ENCODE measurements at places on chromosomes 11 and 22.

DNA sequence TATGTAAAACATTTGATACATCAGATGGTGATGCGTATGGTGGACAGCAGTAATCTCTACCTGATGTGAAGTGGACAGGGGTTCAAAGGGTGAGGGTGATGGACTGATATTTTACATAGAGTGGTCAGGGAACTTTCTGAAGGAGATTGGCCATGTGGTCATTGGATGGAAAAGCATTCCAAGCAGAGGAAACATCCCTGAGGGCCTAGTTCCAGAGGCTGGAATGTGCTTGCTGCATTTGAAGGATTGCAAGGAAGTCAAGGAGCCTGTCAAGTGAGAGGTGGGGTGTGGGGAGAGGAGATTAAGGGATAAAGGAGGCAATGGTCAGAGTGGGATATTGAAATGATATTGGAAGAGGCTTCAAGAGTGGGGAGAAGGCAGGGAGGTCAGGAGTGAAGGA lies 151.9 kb upstream of the NTM start:
- no peak for DNase-seq

- no peak for DNase-seq
Observed at GRCh38 chr11:64534391-64534801, 56.6 kb upstream of the SLC22A12 start.

GRCh38 chr11:16293204-16293681 lies 63.1 kb downstream of the SOX6 start:
- no peak for DNase-seq

GRCh38 chr22:33438273-33438672 lies 380.1 kb upstream of the SYN3 start:
- peak; percentile 87 for DNase-seq

DNA sequence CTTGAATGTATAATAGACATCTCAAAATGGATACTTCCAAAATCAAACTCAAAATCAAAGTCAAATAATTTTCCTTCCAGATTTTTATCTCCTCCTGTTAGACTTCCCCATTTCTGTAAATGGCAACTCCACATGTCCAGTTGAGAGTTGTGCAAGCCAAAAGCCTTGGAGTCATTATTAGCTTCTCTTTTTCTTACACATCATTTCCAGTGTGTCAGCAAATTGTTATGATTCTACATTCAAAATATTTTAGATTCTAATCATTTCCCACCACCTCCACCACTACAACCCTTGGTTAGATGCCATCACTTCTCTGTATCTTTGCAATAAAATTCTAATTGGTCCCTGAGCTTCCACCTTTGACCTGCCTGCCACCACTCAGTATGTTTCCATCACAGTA lies 155.7 kb downstream of the CNTN5 start:
- DNase-seq = no peak

DNA sequence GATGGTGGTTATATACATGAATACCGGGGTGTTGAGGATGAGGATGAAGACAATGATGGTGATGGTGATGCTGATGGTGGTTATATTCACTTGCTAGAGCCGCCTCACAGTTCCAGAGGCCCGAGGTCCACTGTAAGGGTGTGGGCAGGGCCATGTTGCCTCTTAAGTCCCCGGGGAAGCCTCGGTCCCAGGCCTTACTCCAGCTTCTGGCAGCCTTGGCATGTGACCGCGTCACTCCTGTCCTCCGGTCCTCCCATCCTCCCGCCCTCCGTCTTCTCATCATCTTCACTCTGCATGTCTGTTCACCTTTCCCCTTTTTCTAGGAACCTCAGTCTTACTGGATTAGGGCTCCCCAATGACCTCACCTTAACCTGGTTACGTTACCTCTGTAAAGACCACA lies 54.6 kb downstream of the IGLL1 start:
- DNase-seq = no peak

- DNase-seq = no peak
Observed at GRCh38 chr11:85772695-85773094, 38.2 kb downstream of the SYTL2 start.

DNA sequence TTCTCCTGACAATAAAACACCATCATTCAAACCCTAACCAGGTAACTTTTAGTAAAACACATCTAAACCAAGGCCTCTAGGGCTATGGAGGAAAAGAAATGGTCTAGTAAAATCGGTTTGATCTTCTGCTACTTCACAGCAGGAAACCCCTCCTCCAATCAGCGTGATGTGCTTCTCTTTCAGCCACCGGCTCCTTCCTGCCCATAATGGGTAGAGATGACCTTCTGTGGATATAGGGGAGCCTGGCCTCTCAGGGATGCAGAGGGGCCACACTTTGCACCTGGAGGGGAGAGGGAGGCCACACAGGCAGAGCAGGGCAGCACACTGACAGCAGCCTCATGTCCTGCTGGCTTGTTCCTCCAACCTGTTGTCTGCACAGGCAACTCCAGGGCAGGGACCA lies 6.9 kb downstream of the EHD1 start:
- DNase-seq = no peak

DNA sequence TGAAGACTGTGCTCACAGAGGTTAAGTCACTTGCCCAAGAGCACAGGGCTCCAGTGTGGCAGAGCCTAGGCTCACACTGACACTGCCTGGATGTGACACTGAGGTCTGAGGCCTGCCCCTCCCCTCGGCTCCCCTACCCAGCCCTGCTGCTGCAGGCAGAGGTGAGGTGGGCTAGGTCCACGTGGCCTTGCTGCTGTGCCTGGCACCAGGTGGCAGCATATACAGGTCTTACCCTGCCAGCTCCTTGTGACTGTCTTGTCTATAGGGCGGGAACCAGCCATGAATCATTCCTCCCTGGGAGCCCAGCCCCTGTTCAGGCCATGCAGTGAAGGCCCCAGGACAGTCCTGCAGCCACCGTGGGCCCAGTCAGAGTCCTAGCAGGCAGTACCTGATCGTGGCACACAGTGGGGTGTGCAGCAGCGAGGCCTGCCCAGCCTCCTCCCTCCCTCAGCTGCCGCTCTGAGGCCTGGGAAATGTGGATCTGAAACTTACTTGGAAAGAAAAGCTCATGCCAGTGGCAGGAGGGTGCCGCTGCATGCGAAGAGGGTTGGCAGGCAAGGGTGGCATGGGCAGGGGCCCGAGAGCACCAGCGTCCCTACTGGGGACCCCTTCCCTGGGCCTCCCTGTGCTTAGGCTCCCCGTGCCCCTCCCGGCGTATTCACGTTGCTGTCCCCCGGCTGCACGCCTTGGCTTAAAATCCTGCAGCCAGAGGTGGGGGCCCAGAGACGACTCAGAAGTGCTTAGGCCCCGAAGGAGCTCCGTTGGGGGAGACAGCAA lies 1.2 kb upstream of the CERK start:
- DNase-seq = no peak

DNA sequence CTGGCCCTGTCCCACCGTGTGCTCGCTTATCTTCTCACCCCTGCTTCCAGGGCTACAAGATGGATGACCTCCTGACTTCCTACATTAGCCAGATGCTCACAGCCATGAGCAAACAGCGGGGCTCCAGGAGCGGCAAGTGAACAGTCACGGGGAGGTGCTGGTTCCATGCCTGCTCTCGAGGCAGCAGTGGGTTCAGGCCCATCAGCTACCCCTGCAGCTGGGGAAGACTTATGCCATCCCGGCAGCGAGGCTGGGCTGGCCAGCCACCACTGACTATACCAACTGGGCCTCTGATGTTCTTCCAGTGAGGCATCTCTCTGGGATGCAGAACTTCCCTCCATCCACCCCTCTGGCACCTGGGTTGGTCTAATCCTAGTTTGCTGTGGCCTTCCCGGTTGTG lies 86.5 kb downstream of the MYO7A start:
- no peak for DNase-seq

GRCh38 chr11:61150706-61151544 lies 10.3 kb downstream of the VPS37C start:
- no peak for DNase-seq

DNA sequence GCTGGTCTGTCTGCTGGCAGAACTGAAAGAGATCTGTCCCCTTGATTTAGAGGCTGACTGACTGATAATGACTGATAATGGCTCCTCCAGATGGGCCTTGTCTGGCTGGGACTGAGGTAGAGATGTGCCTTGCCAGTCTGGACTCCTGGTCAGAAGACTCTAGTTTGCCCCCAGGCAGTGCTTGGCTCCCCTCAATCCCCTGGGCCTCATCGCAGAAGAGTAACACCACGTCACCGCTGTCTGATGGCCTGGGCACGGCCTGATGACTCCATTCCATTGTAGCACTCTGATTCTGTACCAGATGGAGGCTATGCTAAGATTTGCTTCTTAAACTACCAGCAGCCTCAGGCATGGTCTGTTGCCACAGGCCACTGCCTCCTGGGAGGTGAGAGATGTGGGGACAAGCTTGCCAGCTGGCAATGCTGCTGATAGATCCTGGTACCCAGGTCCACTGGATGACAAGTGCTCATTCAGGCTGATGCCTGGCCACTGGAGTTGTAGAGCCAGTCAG lies 19.1 kb downstream of the CYB5R2 start:
- DNase-seq = no peak

GRCh38 chr22:24390576-24390975 lies 36.8 kb upstream of the ADORA2A start:
- no peak for DNase-seq

- DNase-seq = no peak
Observed at GRCh38 chr11:126991596-126991995, 9.0 kb downstream of the KIRREL3 start.

GRCh38 chr22:35425971-35426800 lies 26.2 kb downstream of the MCM5 start:
- DNase-seq = no peak

GRCh38 chr11:626475-627307 lies at the start of gene SCT:
Gene SCT (minus strand): TSS chr11:627181. CDS start chr11:627143, 38 bp downstream.
- DNase-seq = no peak

DNA sequence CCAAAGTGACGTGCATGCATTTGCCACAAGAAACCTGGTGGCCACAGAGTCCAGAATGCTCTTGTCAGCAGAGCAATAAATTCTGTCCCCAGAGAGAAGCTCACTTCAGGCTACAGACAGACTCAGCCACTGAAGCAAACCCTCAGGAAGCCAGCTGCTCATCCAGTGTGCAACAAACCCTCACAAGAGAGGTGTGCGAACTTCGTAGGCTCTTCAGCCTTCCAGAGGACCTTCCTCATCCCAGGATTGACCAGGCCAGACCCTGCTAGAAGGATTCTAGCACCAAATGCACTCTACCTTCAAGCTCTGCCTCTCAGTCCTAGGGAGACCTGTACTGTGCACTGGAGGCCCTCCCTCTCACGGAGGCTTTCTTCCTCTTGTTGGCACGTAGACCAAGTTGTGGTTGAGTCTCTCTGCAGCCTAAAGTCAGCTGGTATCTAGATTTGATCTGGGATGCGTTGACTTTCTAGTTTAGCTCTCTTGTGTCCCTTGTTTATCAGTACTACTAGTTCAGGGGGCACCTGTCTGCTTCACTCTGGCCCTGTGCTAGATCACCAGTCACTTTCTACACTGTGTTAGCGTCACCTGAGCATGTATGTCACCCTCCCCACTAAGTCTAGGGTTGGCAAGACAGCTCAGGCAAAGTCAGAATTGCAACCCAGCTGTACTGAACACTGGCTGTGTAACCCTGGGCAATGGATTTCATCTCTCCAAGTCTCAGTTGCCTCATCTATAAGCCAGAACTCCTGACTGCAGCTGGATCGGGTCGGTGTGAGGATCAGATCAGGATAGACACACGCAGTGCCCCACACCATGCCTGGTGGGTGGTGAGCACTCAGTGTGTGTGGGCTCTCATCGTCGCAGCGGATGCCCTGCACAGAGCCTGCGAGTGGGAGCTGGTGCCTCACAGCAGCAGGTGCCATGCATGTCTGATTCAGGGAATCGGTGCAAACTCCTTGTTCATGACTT lies 22.1 kb upstream of the TMPRSS13 start:
- peak; percentile 79 for DNase-seq

GRCh38 chr11:44626645-44627044 lies 61.2 kb downstream of the CD82 start:
- no peak for DNase-seq

Measured in common myeloid progenitor, CD34-positive (primary cell).